ENCODE measurements at places on chromosomes 11 and 22.

DNA sequence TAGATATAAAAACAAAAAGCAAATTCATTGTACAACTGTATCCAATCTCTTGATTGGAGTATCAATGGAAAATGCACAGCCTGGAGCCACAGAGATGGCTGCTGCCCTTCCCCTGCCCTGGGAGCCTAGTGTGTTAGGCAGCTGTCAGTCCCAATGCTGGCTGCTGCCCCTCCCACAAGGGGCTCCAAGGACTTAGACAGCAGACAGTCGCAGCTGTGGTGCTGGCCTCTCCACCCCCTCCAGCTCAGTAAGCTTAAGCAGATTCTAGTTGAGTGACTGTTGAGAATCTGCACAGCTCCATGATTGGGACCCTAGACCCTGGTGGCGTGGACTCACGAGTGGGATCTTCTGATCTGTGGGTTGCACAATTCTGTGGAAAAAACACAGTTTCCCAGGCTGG, 1511.2 kb downstream of the FAM181B start:
- DNase-seq, result no peak

DNA sequence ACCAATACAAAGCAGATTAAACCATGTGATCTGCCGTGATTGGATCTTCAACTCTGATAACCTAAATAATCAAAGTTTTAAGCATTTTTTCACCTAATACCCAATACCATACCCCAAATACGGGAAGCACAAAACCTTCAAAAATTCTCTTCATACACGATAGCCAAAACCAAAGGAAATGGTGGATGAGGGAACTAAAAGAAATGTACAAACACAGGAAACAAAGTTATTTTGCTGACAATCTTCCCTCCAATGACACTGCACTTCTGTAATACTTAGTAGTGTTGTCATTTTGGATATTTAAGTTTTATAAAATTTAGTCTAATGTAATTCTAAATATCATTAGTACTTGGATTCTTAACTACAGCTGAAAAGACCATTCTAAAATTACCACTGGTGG, 27.0 kb downstream of the CSTF3 start:
- no peak for DNase-seq

DNA sequence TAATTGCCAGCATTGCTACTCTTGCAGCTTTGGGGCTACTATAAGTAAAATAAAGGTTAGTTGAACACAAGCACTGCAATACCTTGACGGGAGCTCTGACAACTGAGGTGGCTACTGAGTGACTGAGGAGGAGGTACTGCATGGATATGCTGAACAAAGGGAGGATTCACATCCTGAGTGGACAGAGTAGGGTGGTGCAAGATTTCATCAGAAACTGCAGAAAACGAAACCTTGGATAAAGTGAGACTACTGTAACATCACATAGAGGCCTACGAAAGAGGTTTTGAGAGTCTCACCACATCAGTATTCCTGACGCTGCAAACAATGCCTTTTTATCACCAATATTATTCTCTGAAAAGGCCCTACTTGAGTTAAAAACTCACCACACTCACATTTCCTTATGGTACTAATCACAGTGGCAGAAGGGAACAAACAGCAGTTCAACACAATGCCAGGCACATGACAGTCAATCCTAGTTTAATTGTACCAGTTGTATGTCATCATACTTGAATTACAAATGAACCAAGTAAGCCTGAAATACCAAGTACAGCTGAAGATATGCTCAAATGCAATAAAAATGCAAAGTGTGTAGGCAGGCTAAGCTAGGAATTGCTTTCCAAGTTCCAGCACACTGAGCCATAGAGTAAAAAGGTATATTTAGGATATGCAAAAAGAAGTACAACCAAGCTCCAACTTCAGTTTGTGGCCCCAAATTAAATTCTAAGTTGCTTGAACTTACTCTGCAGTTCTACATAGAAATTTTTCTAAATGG, 4.0 kb upstream of the GPR83 start:
- DNase-seq, result no peak

GRCh38 chr11:120532082-120532831, 20.7 kb downstream of the GRIK4 start:
- no peak for DNase-seq

- no peak for DNase-seq
Measured at GRCh38 chr11:27201454-27202302, 161.1 kb downstream of the BBOX1 start.

DNA sequence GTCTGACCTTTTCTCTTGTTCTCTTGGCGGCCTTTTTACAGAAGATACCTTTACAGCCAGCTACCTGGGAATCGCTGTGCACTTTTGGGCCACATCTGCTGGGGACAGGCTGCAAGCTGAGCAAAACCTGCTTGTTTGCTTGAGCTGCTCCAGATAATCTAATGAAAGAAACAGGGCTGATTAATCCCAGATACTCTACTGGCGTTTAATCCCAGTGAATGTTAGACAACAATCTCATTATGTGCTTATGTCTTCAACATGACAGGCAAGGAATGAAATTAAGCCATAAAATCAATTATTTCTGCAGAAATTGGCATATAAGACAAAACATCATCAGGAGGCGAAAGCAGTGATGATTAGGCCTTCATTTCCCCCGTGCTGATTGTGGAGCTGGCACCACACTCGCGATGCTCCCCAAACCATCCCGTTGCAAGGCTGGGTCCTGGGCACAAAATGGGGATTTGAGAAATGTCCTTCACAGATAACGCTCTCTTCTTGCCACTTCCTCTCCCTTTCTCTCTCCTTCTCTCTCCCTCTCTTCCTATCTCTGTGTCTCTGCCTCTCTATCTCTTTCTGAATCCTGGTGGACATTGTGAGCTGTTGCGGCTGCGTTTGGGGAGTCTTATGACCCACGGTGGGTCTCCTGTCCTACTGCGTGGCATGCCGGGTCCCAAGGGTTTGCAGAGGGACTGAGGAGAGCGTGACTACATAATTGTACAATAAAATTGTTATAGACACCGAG, 1053.8 kb downstream of the TBC1D22A start:
- no peak for DNase-seq

- DNase-seq, result no peak
Measured at GRCh38 chr11:86476109-86476861, 101.6 kb downstream of the CCDC81 start.

- no peak for DNase-seq
Measured at GRCh38 chr11:87859636-87860035, 315.6 kb downstream of the RAB38 start.

DNA sequence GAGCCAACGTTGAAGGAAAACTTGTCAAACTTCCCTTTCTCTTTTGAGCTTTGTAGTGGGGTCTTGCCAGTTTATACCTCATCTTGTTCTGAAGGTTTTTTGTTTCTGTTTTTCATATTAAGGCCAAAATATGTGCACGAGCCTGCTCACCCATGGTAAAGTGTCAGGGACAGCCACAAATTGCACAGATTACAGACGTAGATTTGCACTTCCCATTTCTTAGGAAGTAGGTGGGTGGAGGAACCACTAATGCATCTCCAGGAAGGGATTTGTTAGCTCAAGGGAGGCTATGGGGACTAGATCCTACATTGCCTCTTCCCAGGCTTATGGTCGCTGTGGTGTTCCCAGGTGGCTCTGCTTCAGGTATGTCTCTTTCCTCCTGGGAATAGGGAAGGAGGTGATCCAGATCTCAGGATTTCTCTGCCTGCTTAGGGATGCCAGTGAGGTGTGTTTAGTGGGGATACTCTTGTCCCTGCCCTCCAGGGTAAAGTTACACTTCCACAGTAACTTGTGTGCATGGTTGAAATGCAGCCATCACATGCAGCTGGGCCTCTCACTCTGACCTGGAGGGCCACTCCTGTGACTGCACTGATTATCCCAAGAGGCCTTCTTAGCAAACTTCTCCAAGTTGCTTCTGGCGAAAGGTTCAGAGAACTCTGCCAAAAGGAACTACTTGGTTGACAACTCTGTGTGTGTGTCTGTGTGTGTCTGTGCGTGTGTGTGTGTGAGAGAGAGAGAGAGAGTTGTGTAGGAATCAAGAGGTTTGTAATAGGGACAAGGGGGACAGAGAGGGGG, 9.8 kb downstream of the PPFIBP2 start:
- no peak for DNase-seq

DNA sequence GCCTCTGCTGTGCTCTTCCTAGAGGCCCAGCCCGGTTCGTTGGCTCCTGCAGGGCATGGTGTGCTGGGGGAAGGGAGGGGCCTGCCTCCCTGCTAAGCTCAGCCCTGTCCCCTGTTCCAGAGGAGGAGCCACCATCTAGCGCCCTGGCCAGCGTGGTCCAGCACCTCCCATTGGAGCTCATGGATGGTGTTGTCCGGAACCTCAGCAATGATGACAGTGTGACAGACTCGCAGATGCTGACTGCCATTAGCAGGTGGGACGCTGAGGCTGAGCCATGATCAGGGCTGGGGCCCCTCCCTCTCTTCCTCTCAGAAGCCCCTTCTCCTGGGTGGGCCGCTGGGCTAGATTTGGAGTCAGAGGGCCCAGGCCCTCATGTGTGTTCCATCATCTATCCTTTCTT, 9.1 kb downstream of the USP35 start:
- no peak for DNase-seq

- no peak for DNase-seq
Measured at GRCh38 chr11:64339754-64340408, at the start of gene CCDC88B. CCDC88B (plus strand) TSS chr11:64340204; CDS start chr11:64340267, 63 bp downstream.

- DNase-seq, result no peak
Measured at GRCh38 chr11:95451261-95451660, 220.3 kb upstream of the SESN3 start.

- no peak for DNase-seq
Measured at GRCh38 chr22:36569999-36570398, 41.0 kb upstream of the EIF3D start.

DNA sequence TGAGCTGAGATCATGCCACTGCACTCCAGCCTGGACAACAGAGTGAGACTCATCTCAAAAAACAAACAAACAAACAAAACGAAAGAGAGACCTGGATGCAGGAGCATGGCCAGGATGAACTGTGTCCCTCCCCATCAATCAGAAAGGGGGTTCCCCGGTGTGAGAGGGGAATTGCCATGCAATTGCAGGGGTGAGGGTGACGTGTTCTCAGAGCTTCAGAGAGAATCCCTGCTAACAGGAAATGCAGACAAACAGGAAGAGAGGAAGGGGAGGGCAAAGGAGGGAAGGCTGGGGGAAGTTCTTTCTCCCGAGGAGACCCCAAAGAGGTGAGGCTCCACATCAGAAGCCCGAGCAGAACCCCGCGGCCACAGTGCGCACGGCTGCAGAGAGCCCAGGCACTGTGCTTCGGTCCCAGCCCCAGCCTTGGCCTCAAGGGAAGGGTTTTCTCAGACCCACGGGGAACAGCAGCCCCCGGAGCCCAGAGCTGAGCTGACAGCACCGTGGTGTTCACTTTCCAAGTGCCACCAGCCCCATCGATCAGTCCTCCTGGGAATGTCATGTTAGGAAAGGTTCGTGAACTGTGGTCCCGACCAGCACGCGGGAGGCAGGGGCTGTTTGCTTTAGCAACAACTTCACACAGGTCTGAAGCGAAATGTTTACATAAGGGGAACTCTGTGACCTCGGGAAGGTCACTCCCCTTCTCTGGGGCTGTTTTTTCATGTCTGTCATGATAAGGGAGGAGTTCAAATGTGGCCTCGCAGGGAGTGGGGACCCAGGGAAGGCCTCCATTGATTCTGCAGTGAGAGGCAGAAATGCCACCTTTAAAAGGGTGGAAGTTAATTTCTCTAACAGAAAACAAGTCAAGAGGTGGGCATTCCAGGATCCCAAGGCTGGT, 108.0 kb upstream of the ANO1 start:
- no peak for DNase-seq

DNA sequence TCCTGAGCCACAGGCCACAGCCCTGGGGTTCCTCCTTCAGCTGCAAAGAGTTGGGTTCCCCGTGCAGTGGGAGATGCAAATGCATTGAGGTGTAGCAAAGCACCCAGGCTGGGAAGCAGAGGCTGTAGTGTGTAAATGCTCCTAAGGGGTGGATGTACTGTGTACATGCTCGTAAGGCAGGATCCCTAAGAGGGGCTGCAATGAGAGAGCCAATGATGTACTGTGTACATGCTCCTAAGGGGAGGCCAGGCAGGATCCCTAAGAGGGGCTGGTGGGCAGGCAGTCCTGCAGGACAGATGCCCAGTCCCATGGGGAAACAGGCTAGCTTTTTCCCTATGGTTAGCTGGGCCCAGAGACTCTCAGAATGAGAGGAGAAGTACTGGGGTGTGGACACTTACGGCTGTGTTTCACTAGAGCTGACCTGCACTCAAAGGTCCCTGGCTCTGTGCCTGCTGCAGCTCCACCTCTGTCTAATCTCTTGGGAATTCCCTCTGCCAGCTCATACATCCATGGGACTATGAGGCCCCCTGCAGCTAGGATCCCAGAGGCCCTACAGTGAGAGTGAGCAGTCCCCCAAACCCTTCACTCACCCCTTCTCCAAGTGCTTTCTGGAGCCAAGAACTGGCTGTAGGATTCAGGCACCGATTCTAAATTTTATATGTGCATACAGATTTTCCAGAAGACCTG, 261.9 kb upstream of the LUZP2 start:
- no peak for DNase-seq

GRCh38 chr11:67119585-67120391, 725 bp downstream of the KDM2A start:
- no peak for DNase-seq

DNA sequence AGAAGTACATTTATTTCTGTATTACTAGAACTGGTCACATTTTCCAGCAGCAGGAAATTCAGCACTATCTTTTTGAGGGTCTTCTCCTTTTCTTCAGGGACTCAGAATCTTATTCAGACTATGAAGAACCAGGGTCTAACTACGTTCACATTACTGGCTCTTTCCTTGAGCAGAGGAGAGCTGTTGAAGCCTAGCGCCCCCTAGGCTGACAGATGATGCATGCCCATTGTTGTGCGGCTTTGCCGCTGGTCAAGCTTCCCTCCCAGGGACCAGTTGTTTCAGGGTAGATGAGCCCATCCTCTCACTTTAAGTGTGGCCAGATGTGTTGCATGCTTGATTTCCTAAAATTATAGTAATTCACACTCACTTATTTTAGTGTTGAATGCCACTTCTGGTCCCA, 168.2 kb upstream of the PDGFD start:
- no peak for DNase-seq

DNA sequence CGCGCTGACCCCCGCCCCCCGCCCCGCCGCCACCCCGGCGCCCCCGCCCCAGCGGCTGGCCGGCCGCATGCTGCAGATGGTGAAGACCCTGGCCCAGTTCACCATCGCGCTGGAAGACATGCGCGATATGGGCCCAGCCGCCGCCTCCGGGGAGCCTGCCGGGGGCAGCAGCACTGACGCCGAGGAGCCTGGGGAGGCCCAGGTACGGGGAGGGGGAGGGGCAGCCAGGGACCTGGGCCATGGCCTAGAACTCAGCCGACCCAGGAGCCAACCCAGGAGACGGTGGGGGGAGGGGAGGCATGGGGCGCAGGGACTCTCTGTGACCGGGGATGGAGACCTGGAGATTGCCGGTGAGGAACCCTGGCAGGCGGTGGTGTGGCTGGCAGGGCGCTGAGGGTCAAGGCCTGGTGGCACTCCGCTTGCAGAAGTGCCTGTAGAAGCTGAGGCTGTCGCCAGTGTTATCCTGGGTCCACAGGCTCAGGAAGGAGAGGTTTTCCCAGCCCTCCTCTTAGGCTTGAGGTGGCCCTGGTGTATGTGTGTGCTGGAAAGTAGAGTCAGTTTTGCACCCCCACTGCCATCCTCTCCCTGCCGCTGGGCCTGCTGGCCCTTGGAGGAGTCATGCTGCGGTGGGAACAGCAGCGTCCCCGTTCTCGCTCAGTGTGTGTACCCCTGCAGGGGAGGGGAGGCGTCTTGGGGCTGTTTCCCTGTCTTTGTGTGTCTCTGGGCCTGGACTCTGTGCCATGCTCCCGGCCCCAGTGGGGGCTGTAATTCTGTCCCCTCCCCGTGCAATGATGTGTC, 32.9 kb upstream of the RELT start:
- no peak for DNase-seq
